ENCODE measurements at places on chromosomes 16 and 17.
A peak's percentile ranks its signal among the peaks of the same experiment; 100 is the strongest.

- H3K27me3 ChIP-seq = no peaks in the 10 kb centered on the region
- DNase-seq = no peak
- H3K4me3 ChIP-seq = no peak overlapping the region
- H3K36me3 ChIP-seq = peaks cover 24% of the 10 kb centered on the region
- H3K4me1 ChIP-seq = no peaks in the 10 kb centered on the region
- no peak overlapping the region for H3K27ac ChIP-seq
Measured at GRCh38 chr16:47565454-47565853, 104.3 kb downstream of the PHKB start.

DNA sequence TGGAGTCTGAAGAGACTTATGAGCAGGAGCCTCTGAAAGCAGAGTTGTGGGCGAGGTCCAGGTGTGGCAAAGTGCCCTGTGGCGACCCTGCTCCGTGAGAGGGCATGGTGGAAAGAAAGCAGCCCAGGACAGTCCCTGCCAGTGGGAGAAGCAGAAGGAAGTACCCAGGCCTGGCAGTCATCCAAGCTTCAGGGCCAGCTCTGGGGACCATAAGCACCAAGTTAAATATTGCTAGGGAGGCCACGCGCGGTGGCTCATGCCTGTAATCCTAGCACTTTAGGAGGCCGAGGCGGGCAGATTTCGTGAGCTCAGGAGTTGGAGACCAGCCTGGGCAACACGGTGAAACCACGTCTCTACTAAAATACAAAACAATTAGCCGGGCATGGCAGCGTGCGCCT, 4.9 kb upstream of the ASGR1 start:
- H3K4me3 ChIP-seq = no peak overlapping the region
- DNase-seq = no peak

- H3K27me3 ChIP-seq = no peaks in the 10 kb centered on the region
- no peak for DNase-seq
Measured at GRCh38 chr17:80694992-80695912, 150.6 kb downstream of the RPTOR start.

- peaks cover 11% of the 10 kb centered on the region for H3K4me1 ChIP-seq
- H3K27me3 ChIP-seq = no peaks in the 10 kb centered on the region
- DNase-seq = no peak
- H3K36me3 ChIP-seq = no peaks in the 10 kb centered on the region
Measured at GRCh38 chr16:57694725-57695679, at the start of gene DRC7. TSS of gene DRC7 (plus strand) at chr16:57694806. CDS start at chr16:57697950, 3,144 bp downstream.

DNA sequence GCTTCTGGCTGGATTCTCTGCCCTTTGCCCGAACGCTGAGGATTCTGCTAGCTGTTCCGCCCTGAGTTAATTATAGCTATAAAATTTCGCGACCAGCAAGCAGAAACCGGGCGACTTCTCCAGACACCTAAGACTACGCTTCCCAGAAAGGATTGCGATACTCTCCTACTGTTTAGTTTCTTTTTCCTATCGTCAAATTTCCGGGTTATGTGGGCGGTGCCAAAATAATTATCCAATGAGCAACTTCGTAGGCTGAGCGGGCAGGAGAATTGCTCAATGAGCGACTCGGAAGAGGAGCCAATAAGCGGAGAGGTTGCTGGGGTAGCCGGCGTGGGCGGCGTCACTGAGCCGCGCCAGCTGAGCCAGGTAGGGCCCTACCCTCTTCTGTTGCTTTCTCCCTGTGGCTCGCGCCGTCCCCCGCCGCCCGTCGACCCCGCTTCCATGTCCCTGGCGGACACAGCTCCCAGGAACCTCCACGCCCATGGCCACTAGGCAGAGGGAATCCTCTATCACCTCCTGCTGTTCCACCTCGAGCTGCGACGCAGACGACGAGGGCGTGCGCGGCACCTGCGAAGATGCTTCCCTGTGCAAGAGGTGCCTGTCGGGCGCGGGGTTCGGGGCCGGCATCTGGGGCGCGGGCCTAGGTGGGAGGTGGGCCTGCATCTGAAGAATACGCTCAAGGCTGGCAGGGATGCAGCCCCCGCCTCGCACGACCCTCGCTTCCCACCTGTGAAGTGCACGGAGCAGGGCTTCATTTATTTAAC, at the start of gene LCMT1:
TSS of gene LCMT1 (plus strand) at position 340 of the 764 bp plus-strand sequence. CDS start at position 482, 142 bp downstream.
- peak within 1 kb of the TSS; percentile 85 for H3K27ac ChIP-seq
- H3K4me1 ChIP-seq = peaks cover 34% of the 10 kb centered on the region
- H3K27me3 ChIP-seq = no peaks in the 10 kb centered on the region
- peak; percentile 90 for DNase-seq
- peaks cover 4% of the 10 kb centered on the region for H3K36me3 ChIP-seq

Measured in type B pancreatic cell (in vitro differentiated cells).